ENCODE measurements at places on chromosomes 2 and 18.

GRCh38 chr2:241904791-241905710 lies 35.5 kb downstream of the RTP5 start:
- no peak for DNase-seq

GRCh38 chr2:148483665-148484064 lies 160.9 kb upstream of the EPC2 start:
- no peak for DNase-seq

GRCh38 chr2:151423760-151424159 lies 14.1 kb downstream of the RIF1 start:
- no peak for DNase-seq

DNA sequence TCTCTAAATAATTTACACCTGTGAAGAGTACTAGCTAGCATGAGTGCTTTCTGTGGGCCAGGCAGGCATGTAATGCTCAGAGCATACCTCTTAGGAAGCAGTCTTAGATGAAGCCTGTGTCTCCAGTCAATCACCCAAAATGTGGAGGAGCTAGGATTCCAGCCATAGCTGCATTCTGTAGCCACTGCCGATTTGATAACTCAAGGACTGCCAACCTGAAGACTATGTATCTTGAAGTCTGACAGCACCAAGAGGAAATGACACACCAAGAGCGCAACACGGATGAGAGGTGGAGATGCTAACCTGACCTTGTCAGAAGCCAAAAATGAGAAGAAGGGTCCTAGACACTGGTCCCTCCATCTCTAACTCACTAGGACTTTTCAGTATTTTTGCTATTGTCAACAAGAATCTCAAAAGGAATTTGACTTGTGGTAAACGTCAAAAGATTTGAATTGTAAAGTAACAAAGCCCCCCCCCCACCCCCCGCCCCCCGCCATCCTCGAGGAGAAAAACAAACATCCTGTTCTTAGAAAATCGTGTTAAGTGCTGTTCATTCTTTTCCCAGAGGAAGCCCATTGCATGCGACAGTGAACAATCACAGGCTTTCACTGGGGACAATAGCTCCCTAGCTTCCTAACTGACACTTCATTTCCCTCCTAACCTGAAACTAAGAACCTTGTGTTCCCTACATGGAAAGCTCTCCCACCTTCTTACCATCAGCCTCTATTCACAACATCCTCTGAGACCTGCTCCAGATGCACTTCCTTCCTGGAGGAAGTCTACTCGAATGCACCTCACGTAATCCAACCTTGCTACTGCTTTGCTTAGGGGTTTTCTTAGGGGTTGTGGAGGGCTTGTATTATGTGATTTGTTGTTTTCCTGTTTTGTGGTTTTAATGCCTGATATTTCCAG lies 14.7 kb downstream of the CDC42EP3 start:
- DNase-seq, result no peak

DNA sequence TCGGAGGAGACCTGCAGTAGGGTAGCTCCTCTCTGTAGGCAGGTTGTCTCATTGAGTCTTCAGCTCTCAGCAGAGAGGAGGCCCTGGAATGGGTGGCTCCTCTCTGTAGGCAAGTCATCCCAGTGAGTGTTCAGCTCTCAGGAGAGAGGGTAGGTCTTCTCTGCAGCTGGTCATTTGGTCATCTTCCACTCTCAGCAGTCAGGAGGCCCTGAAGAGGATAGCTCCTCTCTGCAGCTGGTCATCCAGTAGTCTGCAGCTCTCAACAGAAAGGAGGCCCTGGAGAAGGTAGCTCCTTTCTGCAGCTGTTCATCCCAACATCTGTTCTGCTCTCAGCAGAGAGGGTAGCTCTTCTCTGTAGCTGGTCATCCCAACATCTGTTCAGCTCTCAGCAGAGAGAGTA lies 26.0 kb upstream of the RUFY4 start:
- DNase-seq, result no peak

DNA sequence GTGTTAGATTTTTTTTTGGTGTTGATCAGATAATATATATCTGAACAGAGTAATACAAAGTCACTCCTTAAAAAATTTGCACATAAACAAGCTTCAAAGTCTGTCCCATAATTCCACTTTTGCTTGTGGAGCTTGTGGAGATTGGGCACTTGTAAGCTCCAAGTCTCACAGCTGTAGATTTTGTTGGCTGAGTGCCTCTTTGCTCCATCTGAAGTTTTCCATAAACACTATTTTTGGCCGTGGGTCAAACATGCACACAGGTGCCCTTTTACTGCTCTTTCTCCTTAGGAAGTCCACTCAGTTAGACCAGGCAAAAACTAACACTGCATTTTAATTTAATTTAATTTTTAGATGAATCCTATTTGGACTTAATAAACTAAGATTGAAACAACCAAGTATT lies 3.6 kb upstream of the KCNJ13 start:
- no peak for DNase-seq

GRCh38 chr18:46152436-46152807 lies 48.2 kb downstream of the HAUS1 start:
- DNase-seq, result no peak

DNA sequence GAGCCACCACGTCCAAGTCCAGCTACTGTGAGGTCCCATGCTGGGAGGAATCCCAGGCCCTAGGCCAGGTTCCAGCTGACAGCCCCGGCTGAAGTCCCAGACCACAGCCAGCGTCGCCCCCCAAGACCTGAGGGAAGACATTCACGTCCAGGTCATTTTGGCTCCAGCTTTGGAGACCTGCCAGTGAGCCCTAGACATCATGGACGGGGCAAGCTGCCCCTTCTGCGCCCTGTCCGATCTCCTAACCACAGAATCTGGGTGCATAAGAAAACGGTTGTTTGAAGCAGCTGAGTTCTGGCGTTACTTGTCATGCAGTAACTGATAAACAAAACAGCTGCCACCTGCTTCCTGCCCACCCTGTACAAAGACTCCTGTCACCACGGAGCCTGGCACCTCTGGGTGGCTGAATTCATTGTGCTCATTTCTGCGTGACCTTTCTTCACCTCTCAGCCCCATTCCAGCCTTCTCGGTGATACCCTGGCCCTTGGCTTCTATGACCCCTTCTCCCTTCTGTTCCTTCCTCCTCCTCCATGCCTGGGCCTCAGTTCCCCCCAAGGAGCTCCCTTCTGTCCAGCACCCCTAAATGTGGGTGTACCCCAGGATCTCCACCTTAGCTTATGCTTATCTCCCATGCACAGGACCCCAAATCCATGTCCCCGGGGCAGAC lies 72.6 kb upstream of the SMAD7 start:
- no peak for DNase-seq

DNA sequence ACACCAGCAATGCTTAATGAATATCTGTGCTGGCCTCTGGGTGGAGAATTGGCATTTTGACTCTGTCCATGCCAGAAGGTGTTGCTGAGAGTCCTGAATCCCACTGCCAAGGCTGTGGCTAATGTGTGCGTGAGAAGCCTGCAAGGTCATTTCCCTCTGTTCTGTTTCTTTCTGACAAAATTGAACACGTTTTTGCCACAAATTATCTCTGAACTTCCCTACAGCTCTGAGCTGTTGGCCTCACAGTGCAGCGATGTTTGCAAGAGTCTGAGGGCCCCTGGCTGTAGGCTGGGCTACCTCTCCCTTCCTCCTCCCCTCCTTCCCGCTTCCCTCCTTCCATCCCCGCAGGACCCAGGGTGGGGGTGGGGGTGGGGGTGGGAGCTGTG lies 154.1 kb upstream of the HS6ST1 start:
- no peak for DNase-seq

GRCh38 chr2:239930871-239931771 lies 94.0 kb downstream of the NDUFA10 start:
- DNase-seq, result no peak

Data from stimulated activated CD8-positive, alpha-beta memory T cell treated with anti-CD3 and anti-CD28 coated beads, Interleukin-4, amount 100 ng/mL, for 24 hours (primary cell).